ENCODE measurements at places on chromosomes 6 and 20.

DNA sequence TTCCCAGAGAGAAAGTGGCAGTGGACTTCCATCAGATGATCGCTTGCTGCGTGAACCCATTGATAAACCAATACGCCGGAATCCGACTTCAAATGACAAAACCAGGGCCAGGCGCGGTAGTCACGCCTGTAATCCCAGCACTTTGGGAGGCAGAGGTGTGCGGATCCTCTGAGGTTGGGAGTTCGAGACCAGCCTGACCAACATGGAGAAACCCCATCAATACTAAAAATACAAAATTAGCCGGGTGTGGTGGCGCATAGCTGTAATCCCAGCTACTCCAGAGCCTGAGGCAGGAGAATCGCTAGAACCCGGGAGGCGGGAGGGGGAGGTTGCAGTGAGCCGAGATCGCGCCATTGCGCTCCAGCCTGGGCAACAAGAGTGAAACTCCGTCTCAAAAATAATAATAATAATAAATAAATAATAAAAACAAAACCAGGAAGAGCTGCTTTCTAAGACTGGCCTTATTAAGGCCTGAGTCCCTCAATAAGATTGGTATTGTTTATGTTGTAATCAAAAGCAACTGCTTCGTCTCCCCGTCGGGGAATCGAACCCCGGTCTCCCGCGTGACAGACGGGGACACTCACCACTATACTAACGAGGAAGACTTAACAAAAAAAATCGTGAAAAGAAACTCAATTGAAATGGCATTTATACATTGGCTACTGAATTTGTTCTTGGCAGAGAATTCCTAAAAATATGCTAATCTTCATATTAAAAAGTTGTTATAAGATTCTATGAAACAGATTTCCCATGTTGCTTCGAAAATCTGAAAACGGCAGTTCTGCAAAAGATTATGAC lies 110.2 kb upstream of the ZNF184 start:
- DNase-seq, result peak; percentile 82

- no peak for DNase-seq
Observed at GRCh38 chr20:35695245-35695749, 3.9 kb downstream of the NFS1 start.

GRCh38 chr20:41032271-41032670 lies 3.6 kb downstream of the TOP1 start:
- peak; percentile 31 for DNase-seq

GRCh38 chr20:38905375-38905774 lies 20.8 kb upstream of the FAM83D start:
- DNase-seq, result no peak

GRCh38 chr6:44020148-44020547 lies 107.1 kb downstream of the MRPL14 start:
- no peak for DNase-seq

DNA sequence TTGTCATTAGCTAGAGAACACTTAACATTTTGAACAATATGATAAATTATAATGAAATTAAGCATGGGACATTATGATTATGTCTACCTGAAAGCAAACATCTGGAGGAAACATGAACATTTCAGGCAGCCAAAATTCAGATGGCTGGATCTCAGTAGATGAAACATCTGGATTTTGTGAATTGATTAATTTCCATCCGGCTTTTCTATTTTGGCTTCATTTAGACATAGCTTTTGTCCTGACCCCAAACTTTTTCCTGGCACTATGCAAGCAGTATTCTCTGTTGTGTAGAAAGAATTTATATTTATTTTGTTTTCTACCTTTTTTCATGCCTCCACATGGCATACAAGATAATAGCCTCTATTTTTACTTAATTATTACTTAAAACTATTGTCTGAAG lies 186.3 kb downstream of the OGFRL1 start:
- no peak for DNase-seq

DNA sequence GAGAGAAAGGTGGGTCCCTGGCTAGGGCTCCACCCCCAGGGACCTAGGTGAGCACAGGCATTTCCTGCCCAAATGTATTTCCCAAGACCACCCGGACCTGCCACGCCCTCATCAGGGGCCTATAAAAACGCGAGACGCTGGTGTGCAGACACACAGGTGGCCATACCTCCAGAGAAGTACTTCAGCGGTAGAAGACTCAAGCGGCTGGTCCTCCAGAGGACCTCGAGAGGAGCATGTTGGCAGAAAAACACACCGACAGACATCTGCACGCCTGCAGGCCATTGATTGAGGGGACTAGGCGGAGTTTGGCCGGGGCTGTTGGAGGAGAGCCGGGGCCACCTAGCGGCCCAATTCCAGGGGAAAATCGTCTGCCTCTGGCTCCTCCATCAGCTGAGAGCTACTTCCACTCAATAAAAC lies 695.8 kb upstream of the MMS22L start:
- no peak for DNase-seq

GRCh38 chr20:47768016-47768824 lies 17.1 kb downstream of the SULF2 start:
- DNase-seq, result no peak

DNA sequence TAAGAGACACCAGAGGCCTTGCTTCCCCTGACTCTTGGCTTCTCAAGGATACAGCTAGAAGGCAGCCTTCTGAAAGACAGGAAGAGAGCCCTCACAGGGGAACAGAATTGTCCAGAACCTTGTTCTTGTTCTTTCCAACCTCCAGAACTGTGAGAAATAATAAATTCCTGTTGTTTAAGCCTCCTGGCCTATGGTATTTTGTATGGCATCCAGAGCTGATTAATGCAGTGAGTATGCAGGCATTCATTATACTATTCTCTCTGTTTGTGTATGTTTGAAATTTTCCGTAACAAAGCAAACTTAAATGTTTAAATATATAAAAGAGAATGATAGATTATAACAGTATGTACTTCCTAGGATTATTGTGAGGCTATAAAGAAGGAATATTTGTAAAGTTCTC lies 903.4 kb upstream of the FLRT3 start:
- DNase-seq, result no peak

GRCh38 chr6:15322781-15323536 lies 77.1 kb downstream of the JARID2 start:
- peak; percentile 22 for DNase-seq

DNA sequence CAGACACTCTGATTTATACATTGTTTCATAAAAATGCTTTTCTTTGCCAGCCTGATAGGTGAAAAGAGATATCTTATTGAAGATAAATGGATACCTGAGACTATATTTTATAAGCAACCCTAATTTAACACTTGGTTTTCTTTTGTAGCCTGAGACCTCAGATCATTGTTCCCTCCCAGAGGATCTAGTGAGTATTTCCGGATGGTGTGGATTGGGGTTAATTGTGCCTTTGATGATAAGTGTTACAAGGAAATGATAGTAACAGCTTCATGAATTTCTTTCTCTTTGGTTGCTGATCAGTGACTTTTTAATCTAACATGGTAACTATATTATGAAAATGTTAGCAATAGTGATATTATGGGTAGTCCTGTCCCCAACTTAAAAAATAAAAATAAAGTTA lies 30.4 kb downstream of the KDM1B start:
- no peak for DNase-seq

DNA sequence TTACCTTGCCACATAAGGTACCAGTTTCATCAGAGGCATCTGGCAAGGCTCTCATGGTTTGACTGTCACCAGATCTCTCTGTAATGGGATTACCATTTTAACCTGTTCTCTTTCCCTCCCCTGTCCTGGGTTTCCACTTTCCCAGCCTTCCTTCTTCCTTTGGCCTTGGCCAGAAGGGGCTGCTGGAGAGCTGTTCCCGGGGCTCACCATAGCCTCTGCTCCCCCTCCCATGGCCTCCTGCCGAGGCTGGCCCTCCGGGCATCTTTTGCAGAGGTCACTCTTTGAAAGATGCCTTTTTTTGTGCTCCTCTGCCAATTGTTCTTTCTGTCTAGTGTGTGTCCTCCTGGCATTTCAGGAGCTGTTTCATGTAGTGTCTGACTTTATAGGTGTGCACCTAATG lies 100.7 kb upstream of the SCP2D1 start:
- no peak for DNase-seq

GRCh38 chr20:1474817-1475603 lies 8.4 kb upstream of the NSFL1C start:
- no peak for DNase-seq

DNA sequence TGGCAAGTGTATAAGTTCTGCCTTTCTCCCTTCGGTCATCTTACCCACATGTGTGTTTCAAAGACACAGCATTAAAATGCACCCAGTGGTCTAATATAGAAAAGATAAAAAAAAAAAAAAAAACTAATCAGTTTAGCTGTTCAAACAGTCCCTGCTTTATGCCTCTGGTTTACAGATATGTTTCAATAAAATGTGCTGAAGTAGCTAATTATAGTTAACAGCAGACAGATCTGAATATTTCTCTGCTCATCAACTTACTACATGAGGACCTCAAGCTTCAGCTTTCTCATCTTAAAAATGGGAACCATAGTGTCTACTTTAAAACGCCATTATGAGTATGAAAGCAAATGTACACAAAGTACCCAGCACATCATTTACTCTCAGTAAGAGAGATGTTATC lies 280.6 kb upstream of the DEFB112 start:
- DNase-seq, result no peak

DNA sequence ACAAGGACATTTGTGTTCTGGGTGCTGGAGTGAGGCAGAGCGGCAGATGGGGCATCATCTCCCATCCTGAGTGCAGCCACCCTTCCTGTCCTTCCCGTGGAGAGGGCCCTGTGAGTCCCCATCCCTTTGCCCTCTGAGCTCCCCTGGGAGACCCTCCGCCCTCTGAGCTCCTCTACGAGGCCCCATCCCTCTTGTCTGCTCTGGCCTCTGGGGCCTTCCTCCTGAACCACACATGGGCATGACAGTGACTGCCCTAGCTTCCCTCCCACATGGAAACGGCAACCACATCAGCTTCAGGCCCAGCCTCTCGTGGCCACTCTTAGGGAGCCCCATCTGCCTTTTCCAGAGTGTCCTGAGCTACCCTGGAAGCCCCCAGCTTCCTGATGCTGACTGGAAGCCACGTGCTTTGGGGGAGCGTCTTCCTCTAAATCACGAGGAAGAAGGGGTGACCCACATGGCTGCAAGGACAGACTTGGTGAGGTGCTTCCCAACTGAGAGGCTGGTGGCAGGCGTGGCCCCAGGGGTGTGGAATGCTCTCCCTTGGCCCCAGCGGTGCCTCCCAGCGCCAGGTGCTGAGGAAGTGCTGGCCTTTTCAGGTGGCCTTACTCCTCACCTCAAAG lies 52.6 kb downstream of the GINS1 start:
- DNase-seq, result no peak

- no peak for DNase-seq
Observed at GRCh38 chr20:3932277-3932676, 43.1 kb downstream of the PANK2 start.

All from AG08396 (cell line).